ENCODE measurements at places on chromosomes 3 and 15.

DNA sequence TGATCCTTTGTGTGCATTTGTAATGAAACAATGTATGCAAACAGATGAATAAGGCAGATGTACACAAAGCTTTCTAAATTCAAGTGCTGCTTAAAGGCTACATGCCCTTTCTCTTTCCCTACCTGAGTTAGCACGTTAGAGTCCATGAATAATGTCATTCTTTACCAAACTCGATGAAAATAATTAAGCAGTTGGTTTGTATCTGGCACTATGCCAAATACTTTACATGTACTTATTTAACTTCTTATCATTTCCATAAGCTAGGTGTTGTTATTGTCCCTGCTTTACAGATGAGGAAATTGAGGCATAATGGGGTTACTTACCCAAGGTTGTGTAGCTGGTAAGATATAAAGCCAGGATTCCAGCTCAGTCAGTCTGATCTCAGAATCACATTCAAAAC, 2.4 kb downstream of the GPR171 start:
- no peak for DNase-seq

DNA sequence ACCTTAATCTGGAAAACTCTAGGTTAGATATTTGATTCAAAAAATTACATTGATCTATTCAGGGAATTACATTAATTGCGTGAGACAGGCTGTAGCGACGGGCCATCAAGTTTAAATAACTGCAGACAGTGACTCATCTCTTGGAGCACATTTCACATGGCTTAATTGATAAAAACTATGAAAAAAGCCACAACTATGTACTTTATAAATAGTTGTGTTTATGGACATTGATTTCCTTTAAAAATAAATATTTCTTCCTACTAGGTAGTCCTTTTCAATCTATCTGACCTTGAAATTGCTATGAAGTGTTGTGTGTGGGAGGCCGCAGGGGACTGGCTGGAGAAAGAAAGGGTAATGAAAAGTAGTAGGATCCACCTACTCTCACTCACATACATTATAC, 157.8 kb downstream of the IL1RAP start:
- no peak for DNase-seq

DNA sequence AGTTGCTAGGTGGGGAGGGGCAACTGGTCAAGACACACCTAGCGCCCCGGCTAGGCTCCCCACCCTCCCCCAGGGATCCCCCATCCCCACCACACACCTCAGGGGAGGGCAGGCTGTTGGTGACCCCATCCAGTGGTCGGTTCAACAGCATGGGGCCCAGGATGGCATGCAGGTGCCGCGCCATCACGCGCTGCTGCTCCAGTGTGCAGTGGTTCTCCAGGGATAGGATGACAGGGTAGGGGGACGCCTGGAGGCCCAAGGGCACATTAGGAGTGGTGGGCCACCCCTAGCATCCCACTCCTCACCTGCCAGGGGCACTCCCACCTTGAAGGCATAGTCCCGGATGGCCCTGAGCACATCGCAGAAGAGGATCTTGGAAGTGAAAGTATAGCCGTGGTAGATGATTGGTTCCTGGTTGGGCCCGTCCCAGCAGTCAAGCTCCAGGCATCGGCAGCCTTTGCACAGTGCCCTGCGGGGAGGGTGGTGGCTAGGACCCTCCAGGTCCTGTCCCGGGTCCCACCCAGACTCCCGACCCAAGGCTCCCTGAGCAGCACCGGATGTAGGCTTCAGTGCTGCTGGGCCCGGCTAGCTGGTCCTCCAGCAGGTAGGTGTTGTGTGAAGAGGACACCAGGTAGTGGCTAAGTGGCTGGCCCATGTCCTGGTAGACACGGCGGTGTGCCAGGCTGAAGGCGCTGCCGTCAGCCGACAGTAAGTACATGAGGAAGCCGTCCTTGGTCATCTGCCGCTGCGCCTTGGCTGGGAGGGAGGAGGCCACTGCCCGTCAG, 19.4 kb downstream of the VILL start:
- DNase-seq, result no peak

DNA sequence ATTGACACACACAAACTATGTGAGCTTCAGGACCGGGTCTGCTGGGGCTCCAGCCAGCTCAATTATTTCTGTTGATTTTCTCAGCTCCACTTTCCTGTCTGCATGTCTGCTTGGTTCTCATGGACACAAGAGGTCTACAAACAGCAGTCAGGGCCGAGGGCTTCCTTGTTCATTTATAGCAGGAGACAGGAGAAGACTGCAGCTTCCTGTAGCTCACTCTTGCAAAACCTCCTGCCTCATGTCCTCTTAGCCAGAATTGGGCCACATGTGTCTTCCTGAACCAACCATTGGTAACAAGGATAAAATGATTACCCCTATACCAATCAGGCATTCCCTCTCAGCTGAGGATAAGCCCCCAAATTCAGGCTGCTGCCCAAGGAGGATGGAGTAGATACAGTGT, 182.8 kb downstream of the TLE3 start:
- no peak for DNase-seq

GRCh38 chr3:197298945-197299854, 788 bp upstream of the DLG1 start:
- no peak for DNase-seq

GRCh38 chr3:140856905-140857304, 84.7 kb upstream of the SLC25A36 start:
- DNase-seq, result no peak

GRCh38 chr3:108388136-108389132, 92.1 kb downstream of the HHLA2 start:
- no peak for DNase-seq

GRCh38 chr15:85941186-85941855, 138.3 kb upstream of the AGBL1 start:
- DNase-seq, result no peak

DNA sequence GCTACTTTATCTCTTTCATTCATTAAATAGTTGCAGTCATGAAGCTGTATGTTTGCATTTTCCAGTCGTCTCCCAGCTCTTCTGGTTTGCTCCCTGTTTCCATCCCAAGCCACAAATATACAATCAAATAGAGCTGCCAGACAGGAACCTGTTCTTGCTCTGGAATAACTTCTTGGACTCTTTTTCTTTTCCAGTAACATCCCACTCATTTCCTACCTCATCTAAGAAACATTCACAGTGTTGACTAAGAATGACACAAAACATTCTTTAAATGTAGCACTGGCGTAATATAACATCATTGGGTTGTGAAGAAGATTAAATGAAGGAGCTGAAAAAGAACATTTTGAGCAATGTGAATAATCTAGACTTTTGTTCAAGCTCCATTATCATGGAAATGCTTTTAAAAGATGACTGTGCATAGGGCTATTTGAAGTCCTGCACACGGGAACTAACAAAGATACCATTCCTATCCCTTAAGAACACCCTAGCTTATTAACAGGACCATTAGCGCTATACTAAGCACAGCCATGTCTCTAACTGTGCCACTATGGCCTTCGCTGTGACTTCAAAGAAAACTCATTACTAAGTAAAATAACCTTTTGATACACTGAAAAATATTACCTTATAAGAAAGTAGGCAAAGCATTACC, 574.0 kb downstream of the NAALADL2 start:
- DNase-seq, result no peak

Measured in stimulated activated CD8-positive, alpha-beta memory T cell treated with anti-CD3 and anti-CD28 coated beads, Interleukin-12 subunit alpha, Interleukin-12 subunit beta, amount 100 ng/mL, for 1 hour (primary cell).